ENCODE measurements at places on chromosomes 12 and 14.
A peak's percentile ranks its signal among the peaks of the same experiment; 100 is the strongest.

DNA sequence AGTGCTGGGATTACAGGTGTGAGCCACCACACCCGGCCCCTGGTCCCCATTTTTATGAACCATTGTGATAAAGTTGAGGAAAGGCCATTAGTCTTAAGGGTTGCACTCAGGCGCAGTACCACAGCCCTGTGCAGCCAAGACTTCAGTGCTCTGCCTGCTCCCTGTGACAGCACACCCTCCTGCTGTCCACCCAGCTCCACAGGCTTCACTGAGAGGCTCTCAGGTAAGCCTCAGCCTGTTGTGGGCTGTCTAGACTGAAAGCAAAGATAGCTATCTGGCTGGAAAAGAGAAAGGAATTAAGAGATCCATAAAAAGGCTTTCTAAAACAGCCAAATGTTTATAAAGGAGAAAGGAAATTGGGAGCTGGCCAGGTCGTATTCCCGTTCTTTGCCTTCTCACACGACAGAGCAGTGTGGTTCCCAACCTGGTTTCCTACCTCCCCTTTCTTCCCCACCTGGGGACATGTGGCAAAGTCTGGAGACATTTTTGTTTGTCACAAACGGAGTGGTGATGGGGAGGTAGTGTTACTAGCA is 19.1 kb upstream of the DNM1L start:
- DNase-seq: peak; percentile 28
- H3K27me3 ChIP-seq: no peaks in the 10 kb centered on the region
- H3K4me1 ChIP-seq: no peaks in the 10 kb centered on the region

GRCh38 chr14:84323450-84323849 is 1206.5 kb upstream of the FLRT2 start:
- no peaks in the 10 kb centered on the region for H3K36me3 ChIP-seq
- H3K4me1 ChIP-seq: no peaks in the 10 kb centered on the region
- DNase-seq: no peak
- H3K27ac ChIP-seq: no peak overlapping the region
- no peaks in the 10 kb centered on the region for H3K27me3 ChIP-seq
- H3K4me3 ChIP-seq: no peak overlapping the region

DNA sequence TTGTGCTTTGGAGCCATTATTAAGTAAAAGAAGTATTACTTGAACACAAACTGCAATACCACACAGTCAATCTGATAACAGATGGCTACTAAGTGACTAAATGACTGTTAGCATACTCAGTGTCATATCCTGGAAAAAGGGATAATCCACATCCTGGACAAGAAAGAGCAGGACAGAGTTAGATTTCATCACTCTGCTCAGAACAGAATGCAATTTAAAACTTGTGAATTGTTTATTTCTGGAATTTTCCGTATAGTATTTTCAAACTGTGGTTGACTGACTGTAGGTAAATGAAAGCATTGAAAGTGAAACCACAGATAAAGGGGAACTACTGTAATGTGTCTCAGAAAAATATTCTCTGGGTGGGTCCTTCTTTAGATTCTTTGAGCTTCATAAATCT is 458.8 kb downstream of the TMEM117 start:
- no peak overlapping the region for H3K4me3 ChIP-seq
- no peaks in the 10 kb centered on the region for H3K36me3 ChIP-seq
- peak; percentile 23 for DNase-seq

GRCh38 chr12:128947209-128947608 is 93.9 kb downstream of the GLT1D1 start:
- H3K27ac ChIP-seq: no peak overlapping the region
- no peaks in the 10 kb centered on the region for H3K36me3 ChIP-seq
- H3K4me1 ChIP-seq: no peaks in the 10 kb centered on the region

GRCh38 chr14:35398071-35398584 is 6.4 kb downstream of the NFKBIA start:
- no peaks in the 10 kb centered on the region for H3K27me3 ChIP-seq
- H3K36me3 ChIP-seq: peaks cover 26% of the 10 kb centered on the region
- H3K27ac ChIP-seq: no peak overlapping the region
- H3K4me3 ChIP-seq: no peak overlapping the region

DNA sequence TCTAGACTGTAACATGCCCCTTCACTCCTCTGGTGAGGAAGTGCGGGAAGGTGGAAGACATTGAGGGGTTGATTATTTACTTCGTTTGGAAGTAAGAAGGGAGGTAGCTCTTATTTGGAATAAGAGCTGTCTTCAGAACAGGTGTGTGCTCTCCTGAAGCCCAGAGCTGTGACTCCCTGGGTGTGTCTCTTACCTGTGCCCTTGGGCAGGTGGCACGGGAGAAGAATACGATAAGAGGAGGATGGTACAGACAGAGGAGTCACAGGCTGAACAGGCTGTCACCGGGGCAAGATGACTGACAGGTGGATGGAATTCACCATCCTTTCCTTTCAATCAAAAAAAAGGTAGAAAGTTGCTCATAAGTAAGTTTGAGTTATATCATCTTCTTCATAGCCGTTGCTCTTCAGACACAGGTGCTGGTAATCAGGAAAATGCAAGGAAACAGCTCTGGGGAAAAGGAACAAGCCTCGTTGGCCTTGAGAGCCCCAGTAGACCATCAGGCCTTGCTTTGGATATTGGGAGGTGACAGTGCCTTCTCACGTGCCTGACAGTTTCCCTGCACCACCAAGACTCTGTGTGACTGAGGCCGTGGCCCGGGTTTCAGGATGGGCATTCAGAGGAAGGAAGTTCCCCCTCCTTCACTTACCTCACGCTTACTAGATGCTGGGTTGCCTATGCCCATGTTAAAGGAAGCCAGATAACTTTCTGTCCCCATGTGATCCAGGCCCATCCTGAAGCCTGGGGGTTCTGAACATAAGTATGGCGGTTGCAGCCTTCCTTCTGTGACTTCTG is 120.4 kb downstream of the ETV6 start:
- peaks cover 15% of the 10 kb centered on the region for H3K4me1 ChIP-seq
- H3K4me3 ChIP-seq: no peak overlapping the region
- H3K27me3 ChIP-seq: no peaks in the 10 kb centered on the region
- H3K36me3 ChIP-seq: peaks cover 3% of the 10 kb centered on the region
- no peak for DNase-seq

DNA sequence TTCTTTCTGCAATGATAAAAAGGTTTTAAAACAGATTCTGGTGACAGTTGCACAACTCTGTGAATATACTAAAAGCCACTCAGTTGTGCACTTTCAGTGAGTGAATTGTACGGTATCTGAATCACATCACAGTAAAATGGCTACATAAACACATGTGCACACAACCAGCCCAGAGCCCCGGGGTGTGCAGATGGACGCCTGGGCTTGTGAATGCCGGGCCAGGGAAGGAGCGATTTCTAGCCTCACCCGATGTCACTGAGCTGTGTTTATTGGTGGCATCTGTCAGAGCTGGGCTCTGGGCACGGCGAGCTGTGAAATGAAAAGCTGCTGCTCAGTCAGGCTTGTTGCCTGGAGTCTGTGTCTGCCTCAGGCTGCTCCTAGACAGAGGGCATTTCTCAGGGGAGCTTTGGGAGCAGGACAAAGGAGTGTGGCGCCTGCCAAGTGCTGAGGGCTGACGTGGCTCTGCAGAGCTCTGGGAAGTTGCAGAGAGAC is 25.9 kb downstream of the RHOF start:
- H3K36me3 ChIP-seq: peaks cover 30% of the 10 kb centered on the region
- peak overlapping the region; percentile 50 for H3K4me3 ChIP-seq
- peaks cover 51% of the 10 kb centered on the region for H3K4me1 ChIP-seq
- peak overlapping the region; percentile 44 for H3K27ac ChIP-seq
- no peak for DNase-seq
- H3K27me3 ChIP-seq: no peaks in the 10 kb centered on the region

- DNase-seq: no peak
- peaks cover 18% of the 10 kb centered on the region for H3K36me3 ChIP-seq
- no peaks in the 10 kb centered on the region for H3K27me3 ChIP-seq
- no peak overlapping the region for H3K4me3 ChIP-seq
- H3K27ac ChIP-seq: no peak overlapping the region
These were observed 14.8 kb downstream of the SLC25A29 start for GRCh38 chr14:100291305-100292075.

GRCh38 chr12:30622509-30622908 is 73.2 kb downstream of the IPO8 start:
- H3K36me3 ChIP-seq: peaks cover 7% of the 10 kb centered on the region
- H3K4me3 ChIP-seq: no peak overlapping the region
- no peaks in the 10 kb centered on the region for H3K27me3 ChIP-seq
- no peaks in the 10 kb centered on the region for H3K4me1 ChIP-seq
- peak; percentile 87 for DNase-seq

- DNase-seq: no peak
- peaks cover 1% of the 10 kb centered on the region for H3K27me3 ChIP-seq
- no peak overlapping the region for H3K4me3 ChIP-seq
- no peaks in the 10 kb centered on the region for H3K36me3 ChIP-seq
These were observed 43.3 kb upstream of the PLEKHG6 start for GRCh38 chr12:6266971-6267721.

- H3K27ac ChIP-seq: no peak overlapping the region
- peaks cover 25% of the 10 kb centered on the region for H3K36me3 ChIP-seq
- peaks cover 2% of the 10 kb centered on the region for H3K4me1 ChIP-seq
- peaks cover 26% of the 10 kb centered on the region for H3K27me3 ChIP-seq
- no peak overlapping the region for H3K4me3 ChIP-seq
These were observed 12.5 kb downstream of the AHSA1 start for GRCh38 chr14:77470224-77470870.

GRCh38 chr12:14768823-14769405 is 34.4 kb downstream of the WBP11 start:
- DNase-seq: peak; percentile 59
- peaks cover 8% of the 10 kb centered on the region for H3K4me1 ChIP-seq
- no peaks in the 10 kb centered on the region for H3K27me3 ChIP-seq
- no peaks in the 10 kb centered on the region for H3K36me3 ChIP-seq
- peak overlapping the region; percentile 69 for H3K4me3 ChIP-seq

GRCh38 chr12:20234474-20234873 is 133.9 kb upstream of the PDE3A start:
- H3K27me3 ChIP-seq: no peaks in the 10 kb centered on the region
- no peaks in the 10 kb centered on the region for H3K36me3 ChIP-seq
- H3K4me1 ChIP-seq: no peaks in the 10 kb centered on the region
- DNase-seq: no peak

- no peak overlapping the region for H3K27ac ChIP-seq
- no peak for DNase-seq
- no peaks in the 10 kb centered on the region for H3K36me3 ChIP-seq
- no peaks in the 10 kb centered on the region for H3K27me3 ChIP-seq
- no peaks in the 10 kb centered on the region for H3K4me1 ChIP-seq
- no peak overlapping the region for H3K4me3 ChIP-seq
These were observed 375.5 kb downstream of the ALG10 start for GRCh38 chr12:34397591-34398365.

DNA sequence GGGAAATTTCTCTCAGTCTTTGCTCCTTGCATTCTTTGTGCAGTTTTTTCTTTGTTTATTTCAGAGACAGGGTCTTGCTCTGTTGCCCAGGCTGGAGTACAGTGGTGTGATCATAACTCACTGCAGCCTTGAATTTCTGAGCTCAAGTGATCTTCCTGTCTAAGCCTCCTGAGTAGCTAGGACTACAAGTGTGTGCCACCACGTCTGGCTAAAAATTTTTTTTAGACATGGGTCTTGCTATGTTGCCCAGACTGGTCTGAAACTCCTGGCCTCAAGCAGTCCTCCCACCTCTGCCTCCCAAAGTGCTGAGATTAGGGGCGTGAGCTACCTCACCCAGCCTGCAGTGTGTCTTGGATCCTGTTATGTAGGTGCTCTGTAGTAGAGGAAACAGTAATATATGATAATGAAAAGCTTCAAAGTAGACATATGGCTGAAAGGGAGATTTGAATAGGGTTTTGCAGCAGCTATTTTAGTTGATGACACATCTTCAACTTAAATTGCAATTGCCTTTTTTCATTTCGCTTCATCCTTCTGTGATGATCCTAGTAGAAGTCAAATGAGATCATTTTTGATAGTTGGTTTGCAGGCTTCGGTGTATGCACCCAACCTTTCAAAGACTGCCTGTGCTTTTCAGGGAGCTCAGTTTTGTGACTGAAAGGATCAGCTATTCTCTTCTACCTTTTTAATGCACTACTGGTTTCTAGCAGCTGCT is 75.4 kb downstream of the FUT8 start:
- no peak overlapping the region for H3K4me3 ChIP-seq
- no peaks in the 10 kb centered on the region for H3K36me3 ChIP-seq
- peaks cover 2% of the 10 kb centered on the region for H3K4me1 ChIP-seq
- no peak overlapping the region for H3K27ac ChIP-seq

GRCh38 chr12:97595426-97595831 is 132.8 kb downstream of the RMST start:
- H3K4me3 ChIP-seq: no peak overlapping the region
- no peaks in the 10 kb centered on the region for H3K4me1 ChIP-seq
- H3K27ac ChIP-seq: no peak overlapping the region
- H3K36me3 ChIP-seq: no peaks in the 10 kb centered on the region
- H3K27me3 ChIP-seq: no peaks in the 10 kb centered on the region
- no peak for DNase-seq

GRCh38 chr14:55772486-55772885 is 192.5 kb downstream of the KTN1 start:
- no peaks in the 10 kb centered on the region for H3K27me3 ChIP-seq
- H3K4me3 ChIP-seq: no peak overlapping the region
- peaks cover 4% of the 10 kb centered on the region for H3K4me1 ChIP-seq
- no peak for DNase-seq

DNA sequence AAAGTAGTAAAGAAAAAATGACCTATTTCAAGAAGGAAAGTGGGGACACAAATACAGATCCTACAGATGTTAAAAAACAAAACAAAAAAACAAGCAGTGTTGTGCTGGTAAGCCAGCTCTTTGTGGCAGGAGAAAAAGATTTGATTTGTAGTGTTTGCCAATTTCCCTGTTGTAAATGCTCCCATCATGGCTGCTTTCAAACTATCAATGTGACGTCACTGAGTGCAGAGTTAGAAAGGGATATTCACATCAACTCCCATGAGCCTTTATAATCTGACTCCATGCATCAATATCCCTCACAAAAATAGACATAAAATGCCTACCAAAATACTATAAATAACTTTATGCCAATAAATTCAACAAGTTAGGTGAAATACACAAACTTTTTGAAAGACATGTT is 32.2 kb upstream of the BCL11B start:
- H3K36me3 ChIP-seq: no peaks in the 10 kb centered on the region
- H3K4me3 ChIP-seq: no peak overlapping the region
- no peaks in the 10 kb centered on the region for H3K27me3 ChIP-seq
- H3K4me1 ChIP-seq: no peaks in the 10 kb centered on the region
- DNase-seq: no peak

DNA sequence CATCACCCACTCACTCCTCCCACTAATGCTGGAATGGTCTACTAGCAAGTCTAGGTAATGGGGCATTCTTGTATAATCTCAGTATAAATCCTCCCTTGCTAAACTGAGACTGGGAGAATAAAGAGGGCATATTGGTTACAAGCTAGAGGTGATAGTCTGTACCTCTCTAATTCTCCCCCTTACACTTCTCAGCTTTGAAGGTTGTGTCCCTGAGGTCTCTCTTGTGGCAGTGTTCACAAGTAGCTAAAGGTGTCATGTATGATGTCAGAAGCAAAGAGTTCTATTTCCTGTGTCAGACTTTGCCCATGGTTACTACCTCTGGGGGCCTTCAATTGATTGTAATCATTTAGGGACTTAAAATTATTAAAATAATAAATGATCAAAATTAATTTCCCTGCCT is 26.6 kb upstream of the CCDC196 start:
- DNase-seq: no peak
- H3K27ac ChIP-seq: no peak overlapping the region
- H3K4me3 ChIP-seq: no peak overlapping the region
- H3K4me1 ChIP-seq: no peaks in the 10 kb centered on the region

- H3K4me3 ChIP-seq: no peak overlapping the region
- H3K27ac ChIP-seq: no peak overlapping the region
- no peaks in the 10 kb centered on the region for H3K4me1 ChIP-seq
- no peaks in the 10 kb centered on the region for H3K36me3 ChIP-seq
- H3K27me3 ChIP-seq: no peaks in the 10 kb centered on the region
These were observed 66.2 kb upstream of the SLC38A2 start for GRCh38 chr12:46438719-46439319.

- no peaks in the 10 kb centered on the region for H3K27me3 ChIP-seq
- H3K36me3 ChIP-seq: peaks cover 10% of the 10 kb centered on the region
- DNase-seq: peak; percentile 86
- H3K4me1 ChIP-seq: peaks cover 10% of the 10 kb centered on the region
These were observed 94.3 kb downstream of the RIN3 start for GRCh38 chr14:92607702-92608429.

Data from mesenchymal stem cell (in vitro differentiated cells and primary cell).